Chondrocyte (in vitro differentiated cells): ENCODE measurements at places on chromosomes 5 and 9. TPM values are rescaled to one million over a fixed set of nuclear protein-coding genes. Genes with fewer than 3 reads are reported as not detected.
A peak's percentile ranks its signal among the peaks of the same experiment; 100 is the strongest.

Gene SLC36A2
- not detected in 3 replicates for total RNA-seq

Gene IDNK
- total RNA-seq = 1.8 to 2.3 TPM (median 2.1 TPM) in 3 replicates

Gene CERCAM
- total RNA-seq = 217 to 282 TPM (median 280 TPM) in 3 replicates

Gene CYSTM1
- 11.4 to 24.9 TPM (median 23.3 TPM) in 3 replicates for total RNA-seq

Gene NEURL1B
- total RNA-seq = 1.2 to 5.4 TPM (median 4.9 TPM) in 3 replicates

Gene INSL4
- total RNA-seq = not detected in 3 replicates

Gene COL23A1
- total RNA-seq = 0.12 to 0.15 TPM in 2 of 3 replicates, not detected in the other

Gene BTNL9
- total RNA-seq = not detected in 3 replicates

Gene APC
- 43.9 to 48.7 TPM (median 46.8 TPM) in 3 replicates for total RNA-seq

GRCh38 chr5:144230806-144231205 lies 60.1 kb downstream of the KCTD16 start:
- no peak overlapping the region for H3K4me3 ChIP-seq
- DNase-seq = no peak
- H3K4me1 ChIP-seq = no peaks in the 10 kb centered on the region
- H3K27me3 ChIP-seq = no peaks in the 10 kb centered on the region
- H3K36me3 ChIP-seq = no peaks in the 10 kb centered on the region

DNA sequence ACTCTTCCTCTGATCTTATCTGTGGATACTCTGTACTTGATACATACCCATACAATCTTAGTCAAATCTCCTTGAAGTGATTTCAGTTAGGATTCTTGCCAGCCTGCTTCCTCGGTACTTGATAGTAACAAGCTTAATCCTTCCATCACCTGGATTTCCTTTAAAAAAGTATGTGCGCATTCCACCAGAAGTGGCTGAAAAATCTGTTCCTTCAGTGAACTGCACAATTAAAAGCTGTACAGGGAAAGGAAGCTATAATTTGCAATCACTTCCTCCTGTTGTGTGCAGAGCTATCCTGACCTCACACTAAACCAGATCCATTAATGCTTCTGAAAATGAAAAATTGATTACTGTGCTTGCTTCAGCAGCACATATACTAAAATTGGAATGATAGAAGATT lies 47.3 kb downstream of the PWWP2A start:
- H3K36me3 ChIP-seq = no peaks in the 10 kb centered on the region
- H3K4me3 ChIP-seq = no peak overlapping the region
- H3K4me1 ChIP-seq = peaks cover 6% of the 10 kb centered on the region
- no peaks in the 10 kb centered on the region for H3K27me3 ChIP-seq

DNA sequence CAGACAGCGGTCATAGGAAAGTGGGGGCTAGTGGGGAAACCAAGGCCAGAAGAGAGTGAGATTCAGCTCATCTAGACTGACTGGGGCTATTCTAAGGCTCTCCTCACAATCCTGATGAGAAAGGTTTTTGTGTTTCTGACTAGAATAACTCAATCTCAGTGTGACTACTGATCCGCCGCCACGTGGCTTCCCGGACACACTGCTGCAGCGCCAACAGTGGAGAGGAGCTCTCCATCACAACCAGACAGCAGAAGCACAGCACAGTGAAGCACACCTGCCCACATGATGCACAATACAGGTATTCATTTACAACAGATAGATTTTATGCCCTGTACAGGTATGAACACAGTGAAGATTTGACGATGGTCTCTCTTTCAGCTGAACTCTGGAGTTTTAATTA lies 25.4 kb downstream of the NREP start:
- H3K27ac ChIP-seq = peak overlapping the region; percentile 36
- peaks cover 61% of the 10 kb centered on the region for H3K36me3 ChIP-seq
- H3K4me1 ChIP-seq = peaks cover 64% of the 10 kb centered on the region
- no peak overlapping the region for H3K4me3 ChIP-seq
- no peak for DNase-seq

DNA sequence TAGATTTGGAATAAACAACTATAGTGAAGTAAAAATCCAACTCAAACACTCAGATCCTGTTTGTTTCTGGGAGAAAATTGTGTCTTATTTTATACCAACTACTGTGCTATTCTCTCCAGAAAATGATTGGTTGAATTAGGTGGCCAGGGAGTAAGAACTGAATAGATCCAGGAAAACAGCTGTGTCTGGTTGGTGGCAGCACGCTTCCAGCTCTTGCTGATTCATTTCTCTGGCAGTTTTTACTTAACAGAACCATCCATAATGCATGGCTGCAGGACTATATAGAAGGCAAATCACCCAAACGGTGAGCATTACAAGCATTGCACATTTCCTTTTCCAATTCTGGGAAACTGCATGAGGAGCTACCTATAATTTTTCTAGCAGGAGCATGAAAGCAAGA lies 29.5 kb downstream of the DMAC1 start:
- H3K36me3 ChIP-seq = no peaks in the 10 kb centered on the region
- H3K27me3 ChIP-seq = peaks cover 6% of the 10 kb centered on the region
- H3K4me1 ChIP-seq = no peaks in the 10 kb centered on the region
- no peak for DNase-seq
- H3K4me3 ChIP-seq = no peak overlapping the region
- no peak overlapping the region for H3K27ac ChIP-seq

GRCh38 chr5:60997721-60998120 lies 52.7 kb downstream of the NDUFAF2 start:
- H3K27ac ChIP-seq = no peak overlapping the region
- no peak for DNase-seq
- no peaks in the 10 kb centered on the region for H3K27me3 ChIP-seq
- H3K4me1 ChIP-seq = peaks cover 7% of the 10 kb centered on the region
- no peak overlapping the region for H3K4me3 ChIP-seq

GRCh38 chr5:132446621-132447020 lies 44.0 kb downstream of the IRF1 start:
- no peak for DNase-seq
- H3K4me1 ChIP-seq = peaks cover 42% of the 10 kb centered on the region
- peaks cover 2% of the 10 kb centered on the region for H3K36me3 ChIP-seq
- no peak overlapping the region for H3K4me3 ChIP-seq

DNA sequence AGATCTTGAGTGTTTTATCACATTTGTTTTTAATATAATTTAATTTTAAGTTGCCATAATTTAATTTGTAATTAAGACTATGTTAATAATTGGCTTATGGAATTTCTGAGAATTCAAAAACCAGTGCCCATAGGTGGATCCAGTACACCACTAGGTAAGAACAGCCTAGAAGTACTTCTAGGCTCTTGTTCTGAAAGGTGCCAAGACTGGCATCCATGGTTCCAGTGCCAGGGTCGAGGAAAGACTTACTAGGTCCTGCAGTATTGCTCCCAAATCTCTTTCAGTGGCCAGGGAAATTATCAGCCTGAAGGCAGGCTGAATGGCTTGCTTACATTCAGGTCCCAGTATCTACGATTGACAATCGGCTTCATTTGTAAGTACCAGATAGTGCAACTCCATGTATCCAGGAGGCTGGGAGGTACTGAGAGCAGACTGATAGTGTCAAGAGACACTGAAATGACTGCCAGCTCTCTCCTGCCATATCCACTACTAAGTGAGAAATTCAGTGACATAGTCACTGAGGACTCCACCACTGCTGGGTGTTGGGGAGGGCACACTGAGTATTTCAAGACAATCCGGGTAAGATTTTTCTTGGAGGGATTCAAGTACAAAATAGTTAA lies 159.2 kb upstream of the CCDC152 start:
- no peak for DNase-seq
- peaks cover 20% of the 10 kb centered on the region for H3K4me1 ChIP-seq
- H3K4me3 ChIP-seq = no peak overlapping the region
- H3K27ac ChIP-seq = no peak overlapping the region

- H3K27me3 ChIP-seq = no peaks in the 10 kb centered on the region
- peaks cover 9% of the 10 kb centered on the region for H3K36me3 ChIP-seq
- peak overlapping the region; percentile 96 for H3K27ac ChIP-seq
- peak; percentile 92 for DNase-seq
- H3K4me3 ChIP-seq = peak overlapping the region; percentile 86
Observed at GRCh38 chr9:93451849-93452709, 594 bp downstream of the FAM120A start.

DNA sequence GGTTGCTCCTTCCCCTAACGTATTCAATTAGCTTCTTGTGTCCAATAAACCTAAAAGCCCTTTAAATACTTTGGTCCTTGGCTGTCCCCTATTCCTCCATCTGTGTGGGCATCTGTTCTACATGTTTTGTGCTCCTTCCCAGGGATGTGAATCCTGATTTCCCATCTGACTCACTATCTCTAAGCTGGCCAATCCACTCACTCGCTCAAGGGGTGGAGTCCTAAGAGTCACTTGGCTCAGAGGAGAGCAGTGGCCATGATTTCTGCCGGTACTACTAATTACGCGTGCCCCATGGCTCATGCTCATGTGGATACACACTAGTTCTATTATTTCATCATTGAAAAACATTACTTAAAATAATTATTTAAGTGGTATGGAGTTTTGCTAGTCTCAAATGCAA lies 89.6 kb downstream of the TAF11L14 start:
- H3K36me3 ChIP-seq = no peaks in the 10 kb centered on the region
- H3K4me1 ChIP-seq = peaks cover 9% of the 10 kb centered on the region
- H3K4me3 ChIP-seq = no peak overlapping the region
- no peaks in the 10 kb centered on the region for H3K27me3 ChIP-seq

- no peak overlapping the region for H3K4me3 ChIP-seq
- no peak for DNase-seq
- no peak overlapping the region for H3K27ac ChIP-seq
- H3K4me1 ChIP-seq = peaks cover 3% of the 10 kb centered on the region
Observed at GRCh38 chr9:130387905-130388304, 56.9 kb upstream of the ASS1 start.

DNA sequence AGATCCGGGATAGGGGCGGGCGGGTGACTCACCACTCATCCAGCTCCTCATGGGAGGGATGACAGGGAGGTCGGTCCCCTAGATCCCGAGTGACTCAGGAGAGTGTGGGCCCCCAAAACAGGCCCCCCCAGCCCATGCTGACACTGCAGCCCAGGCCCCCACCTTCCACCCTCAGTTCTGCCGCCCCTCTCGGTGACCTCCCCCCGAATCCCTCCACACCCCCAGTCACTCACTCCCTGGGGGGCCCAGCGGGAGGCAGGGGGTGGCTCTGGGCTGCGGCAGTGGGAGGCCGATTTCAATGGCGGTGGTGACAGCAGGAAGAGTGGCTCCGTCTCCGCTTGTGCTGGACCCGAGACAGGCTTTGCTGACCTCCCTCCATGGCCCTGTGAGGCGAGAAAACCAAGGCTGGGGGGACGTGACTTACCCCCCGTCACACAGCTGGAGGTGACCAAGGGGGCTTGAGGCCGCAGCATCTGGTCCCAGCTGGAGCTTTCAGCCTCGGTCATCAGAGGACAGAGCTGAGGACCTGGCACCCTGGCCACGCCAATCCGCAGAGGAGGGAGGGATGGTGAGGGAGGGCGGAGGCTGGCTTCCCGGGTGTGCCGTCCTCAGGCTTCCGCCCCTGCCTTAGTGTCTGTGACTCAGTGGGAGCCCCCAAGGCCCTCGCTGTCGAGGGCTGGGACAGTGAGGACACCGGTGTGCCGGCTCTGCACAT lies 9.0 kb downstream of the GPSM1 start:
- DNase-seq = no peak
- peaks cover 5% of the 10 kb centered on the region for H3K36me3 ChIP-seq
- H3K27ac ChIP-seq = no peak overlapping the region
- H3K4me1 ChIP-seq = peaks cover 3% of the 10 kb centered on the region
- H3K4me3 ChIP-seq = no peak overlapping the region
- no peaks in the 10 kb centered on the region for H3K27me3 ChIP-seq

GRCh38 chr9:31168161-31168560 lies 1216.3 kb upstream of the ACO1 start:
- no peak overlapping the region for H3K27ac ChIP-seq
- DNase-seq = no peak
- H3K36me3 ChIP-seq = no peaks in the 10 kb centered on the region
- no peaks in the 10 kb centered on the region for H3K4me1 ChIP-seq
- H3K27me3 ChIP-seq = peaks cover 7% of the 10 kb centered on the region

DNA sequence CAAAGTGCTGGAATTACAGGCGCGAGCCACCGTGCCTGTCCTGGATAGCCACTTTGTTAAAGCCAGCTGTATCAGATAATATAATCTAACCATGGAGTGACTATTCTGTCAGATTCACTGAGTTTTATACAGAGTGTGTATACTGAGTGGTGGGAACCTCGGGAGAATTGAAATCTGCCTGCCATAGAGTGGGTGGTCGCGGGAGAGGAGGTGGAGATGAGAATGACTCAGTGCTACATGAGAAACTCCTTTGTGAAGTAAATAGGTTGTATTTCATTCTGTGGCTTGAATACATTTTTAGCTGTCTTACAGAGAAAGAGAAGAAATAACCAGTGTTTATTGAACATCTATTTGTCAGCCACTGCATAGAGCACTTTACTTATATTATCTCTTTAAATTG lies 26.4 kb downstream of the ATP6V0E1 start:
- no peaks in the 10 kb centered on the region for H3K27me3 ChIP-seq
- no peak overlapping the region for H3K27ac ChIP-seq
- no peak overlapping the region for H3K4me3 ChIP-seq
- peaks cover 38% of the 10 kb centered on the region for H3K4me1 ChIP-seq
- no peak for DNase-seq
- H3K36me3 ChIP-seq = no peaks in the 10 kb centered on the region

DNA sequence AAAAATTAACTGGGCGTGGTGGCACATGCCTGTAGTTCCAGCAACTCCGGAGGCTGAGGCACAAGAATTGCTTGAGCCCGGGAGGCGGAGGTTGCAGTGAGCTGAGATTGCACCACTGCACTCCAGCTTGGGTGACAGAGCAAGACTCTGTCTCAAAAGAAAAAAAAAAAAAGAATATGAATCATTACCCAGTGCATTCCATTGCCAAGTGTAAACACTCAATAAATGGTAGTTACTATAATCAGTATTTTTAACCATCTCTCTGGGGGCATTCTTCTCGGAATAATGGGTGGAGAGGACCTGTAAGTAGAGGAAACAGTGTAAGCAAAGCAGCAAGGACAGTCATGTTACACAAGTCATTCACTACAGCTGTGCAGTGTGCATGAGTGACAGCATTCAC lies 13.8 kb upstream of the RANBP17 start:
- no peaks in the 10 kb centered on the region for H3K27me3 ChIP-seq
- no peak overlapping the region for H3K27ac ChIP-seq
- no peak overlapping the region for H3K4me3 ChIP-seq
- no peak for DNase-seq
- no peaks in the 10 kb centered on the region for H3K36me3 ChIP-seq

DNA sequence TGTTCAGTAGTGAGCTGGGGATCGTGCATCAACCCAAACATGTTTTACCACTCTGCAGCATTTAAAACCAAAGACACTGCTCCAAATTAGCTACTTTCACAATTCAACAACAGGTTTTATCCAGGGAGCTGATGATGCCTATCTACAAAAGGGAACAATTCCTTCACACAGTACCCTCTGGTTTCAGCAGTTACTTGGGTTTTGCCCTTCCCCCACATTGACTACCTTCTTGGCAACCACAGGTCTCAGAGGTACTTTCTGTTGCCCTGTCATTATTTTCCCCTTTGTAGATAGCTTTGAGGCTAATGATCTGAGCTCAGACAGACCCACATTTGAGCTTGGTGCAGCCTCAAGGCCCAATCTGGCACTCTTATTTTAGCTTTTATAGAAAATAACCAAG lies 96.1 kb downstream of the WDR41 start:
- no peak for DNase-seq
- no peaks in the 10 kb centered on the region for H3K27me3 ChIP-seq
- no peak overlapping the region for H3K4me3 ChIP-seq
- peaks cover 26% of the 10 kb centered on the region for H3K4me1 ChIP-seq

DNA sequence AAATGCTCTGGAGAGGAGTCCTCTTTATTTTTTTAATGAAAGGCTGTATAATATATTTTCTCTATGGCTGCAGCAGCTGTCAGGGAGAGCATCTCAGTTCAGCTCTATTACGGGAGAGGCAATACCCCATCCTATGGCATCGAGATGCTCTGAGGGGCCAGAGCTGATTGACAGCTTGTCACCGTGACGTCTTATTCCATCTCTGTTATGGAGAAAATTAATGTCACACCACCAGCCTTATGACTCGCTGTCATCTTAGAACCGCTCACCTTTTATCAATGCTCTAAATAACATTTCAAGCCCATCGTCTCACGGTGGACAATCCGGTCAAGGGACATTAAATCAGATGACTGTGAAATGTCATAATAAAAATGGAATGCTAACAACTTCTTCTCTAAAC lies 273.5 kb downstream of the SLF1 start:
- DNase-seq = no peak
- no peaks in the 10 kb centered on the region for H3K4me1 ChIP-seq
- no peak overlapping the region for H3K4me3 ChIP-seq
